ENCODE measurements at places on chromosomes 6 and 20.
A peak's percentile ranks its signal among the peaks of the same experiment; 100 is the strongest.

DNA sequence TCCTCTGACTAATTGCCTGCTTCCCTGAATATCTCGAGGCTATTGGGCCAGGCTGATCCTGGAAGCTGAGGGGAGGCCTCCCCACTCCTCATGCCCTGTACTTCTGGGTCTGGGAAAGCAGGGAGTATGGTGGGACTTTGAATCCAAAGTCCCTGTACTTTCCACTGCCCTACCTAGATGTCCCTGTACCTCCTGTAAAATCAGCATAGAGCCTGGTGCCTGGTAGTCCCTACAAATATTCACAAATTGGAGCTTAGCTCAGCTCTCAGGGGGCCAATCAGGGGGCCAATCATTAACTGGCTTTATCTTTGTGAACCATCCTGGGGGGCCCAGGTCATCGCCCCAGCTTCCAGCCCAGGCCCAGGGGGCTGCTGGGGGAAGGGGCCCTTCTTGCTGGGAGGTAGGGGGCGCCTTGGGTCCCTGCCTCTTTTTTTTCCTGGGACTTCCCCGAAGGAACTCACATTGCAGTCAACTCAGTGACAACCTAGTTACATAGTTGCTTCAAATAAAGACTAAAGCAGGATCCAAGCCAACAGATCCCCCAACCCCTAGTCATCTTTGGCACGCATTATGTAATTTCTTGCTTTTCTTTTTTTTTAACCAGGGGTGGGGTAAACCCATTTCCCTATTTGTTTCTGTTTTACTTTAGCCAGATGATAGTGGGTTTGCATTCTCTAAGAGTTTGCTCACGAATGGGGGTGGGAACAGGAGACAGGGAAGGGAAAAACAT is 6.9 kb upstream of the VEGFA start:
- no peak for DNase-seq

DNA sequence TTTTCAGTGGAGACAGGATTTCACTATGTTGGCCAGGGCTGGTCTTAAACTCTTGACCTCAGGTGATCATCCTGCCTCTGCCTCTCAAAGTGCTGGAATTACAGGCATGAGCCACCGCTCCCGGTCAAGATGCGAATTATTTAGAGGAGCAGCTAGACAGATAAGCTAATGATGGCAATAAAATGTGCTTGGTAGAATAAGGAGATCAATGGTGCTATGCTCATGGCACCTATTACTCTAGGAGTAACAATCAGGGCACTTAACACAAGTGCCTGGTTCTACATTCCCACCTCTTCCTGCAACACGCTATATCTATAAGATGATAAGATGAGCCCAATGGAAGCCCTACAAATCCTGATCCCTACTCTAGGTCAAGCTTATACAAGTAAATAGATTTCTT is 61.4 kb upstream of the LOC128125822 start:
- DNase-seq = no peak

DNA sequence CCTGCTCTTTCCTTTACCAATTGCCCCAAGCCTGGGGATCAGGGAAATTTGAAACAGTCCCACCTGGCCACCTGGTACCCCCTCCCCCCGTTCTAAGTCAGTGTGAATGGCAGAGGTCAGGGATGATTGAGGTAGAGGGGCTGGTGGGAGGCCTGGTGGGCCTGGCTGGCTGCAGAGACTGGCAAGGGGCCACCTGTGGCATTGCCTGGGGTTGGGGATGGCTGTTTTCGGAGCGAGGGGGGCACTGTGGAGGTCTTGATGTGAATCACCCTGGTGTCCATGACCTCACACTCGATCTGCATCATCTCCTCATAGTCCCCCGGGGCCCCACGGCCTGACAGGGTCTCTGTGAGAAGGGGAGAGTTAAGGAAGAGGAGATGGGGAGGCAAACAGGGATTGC is 6.5 kb upstream of the TNXB start:
- no peak for DNase-seq

DNA sequence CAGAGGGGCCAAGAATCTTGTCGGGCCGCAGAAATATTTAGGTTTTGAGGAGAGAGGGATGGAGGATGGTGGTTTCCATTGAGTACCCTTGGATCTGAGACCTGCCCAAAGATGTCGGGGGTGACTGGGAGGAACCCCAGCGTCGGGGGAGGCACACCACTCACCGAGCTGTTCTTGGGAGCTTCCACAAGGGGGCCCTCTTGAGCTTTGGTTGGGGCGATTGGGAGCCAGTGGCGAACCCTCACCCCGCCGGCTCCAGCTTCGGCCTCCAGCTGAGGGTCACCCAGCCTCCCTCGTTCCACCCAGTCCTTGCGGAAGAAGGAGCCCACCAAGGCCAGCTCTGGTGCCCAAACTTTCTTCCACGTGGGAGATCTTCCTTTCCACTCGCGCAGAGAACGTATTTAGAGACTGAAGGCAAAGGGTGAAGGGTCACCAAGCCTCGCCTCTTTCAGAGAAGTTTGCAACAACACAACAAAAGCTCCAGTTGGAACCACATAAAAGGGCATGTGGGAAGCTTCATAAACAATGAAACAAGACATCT is 33.6 kb downstream of the APCDD1L start:
- peak; percentile 54 for DNase-seq

DNA sequence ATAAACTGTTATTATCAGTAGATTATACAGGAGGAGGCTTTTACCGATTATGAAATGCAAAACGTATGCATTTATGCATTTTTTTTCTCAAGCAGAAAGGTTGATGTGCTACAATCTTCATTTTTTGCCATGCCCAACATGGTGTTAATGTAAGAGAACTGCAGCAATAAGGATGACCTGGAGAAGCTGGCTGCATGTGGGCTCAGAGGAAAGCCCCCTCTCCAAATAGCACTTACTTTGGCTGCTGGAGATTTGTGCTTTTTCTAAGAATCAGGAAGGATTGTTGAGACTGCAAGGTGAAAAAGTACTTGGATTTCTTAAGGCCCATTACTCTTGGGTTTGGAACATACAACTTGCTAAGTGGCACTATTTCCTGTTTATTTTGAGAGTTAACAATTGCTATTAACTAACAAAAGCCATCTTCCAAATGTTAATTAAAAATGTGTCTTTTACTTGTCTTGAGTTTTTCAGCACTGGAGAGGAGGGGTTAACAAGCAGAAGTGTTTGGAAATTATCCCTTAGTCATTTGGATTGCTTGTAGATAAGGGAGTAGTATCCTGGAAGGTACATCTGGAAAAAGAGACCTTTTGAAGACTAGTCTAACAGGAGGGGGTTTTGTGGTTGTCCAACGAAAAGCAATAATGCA is 5.6 kb downstream of the SOX4 start:
- no peak for DNase-seq

DNA sequence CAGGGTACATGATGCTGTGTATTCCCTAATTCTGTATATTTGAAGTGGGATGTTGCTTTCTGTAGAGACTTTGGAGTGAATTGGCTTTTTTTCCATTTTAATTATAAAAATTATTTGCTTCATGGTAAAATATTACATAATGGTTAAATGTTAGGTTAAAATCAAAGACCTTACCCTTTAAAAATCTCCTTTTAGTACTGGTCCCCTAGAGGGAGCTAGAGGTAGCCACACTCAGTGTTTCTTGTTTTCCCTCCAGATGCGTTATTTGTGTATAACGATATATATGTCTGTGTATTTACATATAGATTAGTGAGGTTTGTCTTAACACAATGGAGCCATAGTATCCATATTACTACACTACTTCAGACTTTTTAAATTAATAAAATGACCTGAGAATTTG is 146.7 kb downstream of the PLCB4 start:
- no peak for DNase-seq

DNA sequence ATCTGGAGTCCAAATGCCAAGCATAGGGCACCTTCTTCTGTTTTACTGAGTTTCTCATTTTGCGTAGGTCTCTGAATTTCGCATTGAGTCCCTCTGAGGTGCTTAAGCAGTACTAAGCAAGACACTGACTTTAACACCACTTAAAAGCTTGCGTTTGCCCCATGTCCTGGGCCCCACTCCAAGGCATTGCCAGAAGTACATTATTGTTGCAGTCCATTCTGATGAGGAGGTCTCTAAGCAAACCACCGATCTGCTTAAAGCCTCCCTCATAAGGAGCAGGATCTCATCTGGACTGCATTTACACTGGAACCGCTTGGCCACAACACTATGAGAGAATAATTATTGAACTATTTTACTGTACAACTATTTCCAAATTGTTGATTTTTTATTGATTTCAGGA is 16.3 kb downstream of the BMP2 start:
- no peak for DNase-seq

- DNase-seq = no peak
Measured at GRCh38 chr20:17636523-17637412, 45.3 kb downstream of the RRBP1 start.

DNA sequence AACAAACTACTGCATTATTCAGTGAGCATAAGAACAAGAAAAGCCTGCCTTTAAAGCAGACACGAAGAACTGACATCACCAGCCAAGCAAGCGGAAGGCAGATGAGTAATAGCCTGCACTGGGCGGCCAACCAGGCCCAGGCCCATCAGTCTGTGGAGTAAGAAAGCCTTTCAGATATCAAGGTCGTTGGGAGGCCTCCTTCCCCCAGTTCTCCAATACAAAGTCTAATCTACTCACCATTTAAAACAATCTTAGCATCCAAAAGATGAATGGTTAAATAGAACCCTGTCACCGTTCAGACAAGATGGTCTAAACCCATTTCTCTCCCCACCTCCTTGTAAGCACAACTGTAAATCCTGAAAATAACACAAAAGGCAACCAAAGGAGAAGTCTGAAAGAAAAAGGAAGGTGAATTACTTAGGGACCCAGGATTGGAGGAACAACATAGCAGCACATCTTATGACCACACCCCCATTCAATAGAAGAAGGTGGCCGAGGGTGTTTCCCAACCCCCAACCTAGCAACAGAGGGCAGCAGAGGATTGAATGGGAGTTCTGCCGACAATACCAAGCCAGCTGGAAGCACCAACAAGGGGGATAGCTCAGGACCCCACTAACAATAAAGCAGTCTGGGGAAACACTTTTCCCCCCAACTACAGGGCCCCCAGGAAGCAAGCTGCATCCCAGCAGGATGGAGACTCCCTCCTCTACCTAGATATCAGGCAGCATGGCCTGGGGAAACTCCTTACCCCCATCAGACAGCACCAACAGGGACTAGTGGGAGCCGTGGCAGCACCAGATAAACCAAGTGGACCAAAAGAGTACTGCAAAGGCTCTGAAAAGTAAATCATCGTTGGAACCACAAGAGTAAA is 67.9 kb downstream of the ZHX3 start:
- no peak for DNase-seq

Measured in activated CD8-positive, alpha-beta T cell treated with anti-CD3 and anti-CD28 coated beads, Interleukin-2, amount 10 ng/mL, durations not matched to agents 7 days and 5 days (primary cell).